ENCODE measurements at places on chromosomes 2 and 18. TPM values are rescaled to one million over a fixed set of nuclear protein-coding genes. Genes with fewer than 3 reads are reported as not detected.
A peak's percentile ranks its signal among the peaks of the same experiment; 100 is the strongest.

DNA sequence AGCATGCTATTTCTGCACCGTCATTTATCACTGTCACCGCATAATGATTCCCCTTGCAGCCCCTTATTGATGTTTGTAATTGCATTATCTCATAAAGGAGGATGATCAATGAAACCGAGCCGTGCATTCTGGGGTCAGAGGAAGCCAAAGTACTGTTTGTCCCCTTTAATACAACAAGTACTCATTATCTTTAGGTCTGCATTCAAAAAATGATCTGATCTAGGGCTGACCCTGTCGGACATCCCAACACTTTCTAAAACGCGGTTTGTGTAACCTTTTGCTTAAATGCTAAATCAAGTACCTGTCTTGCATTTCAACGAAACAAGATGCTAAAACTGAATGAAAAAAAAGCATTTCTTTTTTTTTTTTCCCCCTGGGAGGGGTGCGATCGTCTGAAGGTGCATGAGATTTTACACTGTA is 143.8 kb downstream of the MEIS1 start:
- no peak for DNase-seq

- no peak for DNase-seq
Observed at GRCh38 chr2:201522965-201523364, 71.4 kb downstream of the STRADB start.

DNA sequence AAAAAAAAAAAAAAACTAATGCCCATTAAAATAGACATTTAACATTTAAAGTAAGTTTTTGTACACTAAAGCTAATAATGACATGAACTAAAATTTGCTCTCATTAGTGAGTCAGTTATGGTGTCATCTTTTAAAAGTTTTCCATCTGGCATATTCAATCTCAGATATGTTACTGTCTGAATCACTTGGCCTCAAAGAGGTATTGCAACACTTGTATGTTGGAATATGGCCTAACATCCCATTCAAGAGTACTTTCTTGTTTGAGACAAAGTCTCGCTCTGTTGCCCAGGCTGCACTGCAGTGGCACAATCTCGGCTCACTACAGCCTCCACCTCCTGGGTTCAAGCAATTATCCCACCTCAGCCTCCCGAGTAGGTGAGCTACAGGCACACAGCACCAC is 169.7 kb downstream of the TMEM163 start:
- no peak for DNase-seq

- DNase-seq = no peak
Observed at GRCh38 chr2:42853549-42854206, 61.3 kb upstream of the HAAO start.

The SRD5A2 gene
- total RNA-seq = not detected

GRCh38 chr2:241358470-241358869 is 2.4 kb downstream of the FARP2 start:
- DNase-seq = no peak

DNA sequence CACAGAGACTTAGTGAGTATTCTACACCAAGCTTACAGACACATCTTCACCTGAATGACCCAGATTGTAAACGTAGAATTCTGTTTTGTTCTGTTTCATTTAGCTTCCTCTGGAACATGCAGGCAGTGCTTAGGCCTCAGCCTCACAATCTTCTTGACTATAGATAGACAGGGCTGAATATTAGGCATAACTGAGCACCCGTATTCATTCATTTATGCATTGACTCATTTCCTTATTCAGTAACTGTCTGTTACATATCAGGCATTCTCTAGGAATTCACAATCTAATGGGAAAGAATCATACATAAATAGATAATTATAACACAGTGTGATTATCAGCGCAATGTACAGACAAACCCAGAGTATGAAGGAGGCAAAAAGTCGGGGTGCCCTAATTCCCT is 124.9 kb upstream of the ETAA1 start:
- no peak for DNase-seq

- no peak for DNase-seq
Observed at GRCh38 chr2:160910681-160911080, 249.5 kb upstream of the TANK start.

DNA sequence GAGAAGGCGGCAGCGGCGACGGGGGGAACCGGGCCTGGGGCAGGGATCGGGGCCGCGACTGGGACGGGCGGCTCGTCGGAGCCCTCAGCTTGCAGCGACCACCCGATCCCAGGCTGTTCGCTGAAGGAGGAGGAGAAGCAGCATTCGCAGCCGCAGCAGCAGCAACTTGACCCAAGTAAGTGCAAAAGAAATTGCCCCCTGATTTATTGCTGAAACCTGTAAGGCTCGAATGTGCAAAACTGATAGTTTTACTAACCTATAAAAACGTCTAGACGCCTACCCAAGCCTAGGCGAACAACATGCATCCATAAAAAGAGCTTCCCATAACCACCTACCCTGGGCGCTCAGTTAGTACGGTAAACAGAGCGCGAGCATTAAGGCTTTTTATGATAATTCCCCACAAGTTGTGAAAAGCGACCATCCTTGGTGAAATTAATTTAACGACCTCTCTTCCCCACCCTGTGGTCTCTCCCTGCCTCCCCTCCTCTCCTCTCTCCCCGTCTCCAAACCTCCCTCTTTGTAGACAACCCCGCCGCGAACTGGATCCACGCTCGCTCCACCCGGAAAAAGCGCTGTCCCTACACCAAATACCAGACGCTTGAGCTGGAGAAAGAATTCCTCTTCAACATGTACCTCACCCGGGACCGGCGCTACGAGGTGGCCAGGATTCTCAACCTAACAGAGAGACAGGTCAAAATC is 1.0 kb downstream of the HOXD9 start:
- no peak for DNase-seq

GRCh38 chr2:85810371-85811179 is 56.8 kb downstream of the ATOH8 start:
- peak; percentile 84 for DNase-seq

The KLHL41 gene
- 1.0 TPM for total RNA-seq

DNA sequence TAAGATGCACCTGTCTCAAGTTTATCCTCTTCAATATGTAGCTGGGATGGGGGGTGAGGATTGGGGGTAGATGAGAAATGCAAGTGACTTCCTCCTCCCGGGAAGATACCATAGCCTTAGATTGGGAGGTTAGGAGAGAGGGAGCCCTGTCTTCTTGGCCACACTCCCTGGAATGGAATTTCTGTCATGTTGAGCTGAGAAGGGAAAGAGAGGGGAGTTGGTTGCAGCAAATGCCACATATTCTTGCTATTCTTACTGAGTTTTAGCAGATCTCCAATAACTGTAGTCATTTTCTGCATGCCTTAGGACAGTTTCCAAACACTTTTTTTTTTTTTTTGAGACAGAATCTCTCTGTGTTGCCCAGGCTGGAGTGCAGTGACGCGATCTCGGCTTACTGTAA is 35.9 kb downstream of the TAF4B start:
- no peak for DNase-seq

DNA sequence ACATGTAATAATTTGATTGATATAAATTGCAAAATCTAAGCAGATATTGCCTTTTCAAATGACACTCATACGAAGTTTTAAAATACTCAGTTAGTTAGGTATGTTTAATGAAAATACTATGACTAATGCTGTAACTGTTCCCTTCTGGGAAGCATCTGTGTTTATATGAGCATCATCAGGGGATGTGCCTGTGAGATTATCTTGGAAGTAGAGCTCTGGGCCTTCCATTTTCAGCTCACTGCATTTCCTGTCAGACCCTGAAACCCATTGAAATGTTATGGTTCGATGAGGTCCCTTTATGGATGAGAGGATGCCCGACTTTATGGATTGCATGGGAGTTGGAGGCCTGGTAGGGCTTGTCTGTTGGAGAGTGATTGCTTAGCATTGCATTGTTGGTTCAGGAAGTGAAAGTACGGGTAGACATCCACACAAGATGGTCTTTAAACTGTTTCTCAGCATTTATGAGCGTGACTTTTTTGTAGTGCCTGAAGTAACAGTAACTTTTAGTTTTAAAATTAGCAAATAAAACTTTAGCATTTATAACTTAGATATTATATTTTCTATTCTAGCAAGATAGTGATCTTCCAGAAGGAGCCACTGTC is 28.7 kb downstream of the ELP2 start:
- no peak for DNase-seq
